ENCODE measurements at places on chromosomes 12 and 14.
A peak's percentile ranks its signal among the peaks of the same experiment; 100 is the strongest.

DNA sequence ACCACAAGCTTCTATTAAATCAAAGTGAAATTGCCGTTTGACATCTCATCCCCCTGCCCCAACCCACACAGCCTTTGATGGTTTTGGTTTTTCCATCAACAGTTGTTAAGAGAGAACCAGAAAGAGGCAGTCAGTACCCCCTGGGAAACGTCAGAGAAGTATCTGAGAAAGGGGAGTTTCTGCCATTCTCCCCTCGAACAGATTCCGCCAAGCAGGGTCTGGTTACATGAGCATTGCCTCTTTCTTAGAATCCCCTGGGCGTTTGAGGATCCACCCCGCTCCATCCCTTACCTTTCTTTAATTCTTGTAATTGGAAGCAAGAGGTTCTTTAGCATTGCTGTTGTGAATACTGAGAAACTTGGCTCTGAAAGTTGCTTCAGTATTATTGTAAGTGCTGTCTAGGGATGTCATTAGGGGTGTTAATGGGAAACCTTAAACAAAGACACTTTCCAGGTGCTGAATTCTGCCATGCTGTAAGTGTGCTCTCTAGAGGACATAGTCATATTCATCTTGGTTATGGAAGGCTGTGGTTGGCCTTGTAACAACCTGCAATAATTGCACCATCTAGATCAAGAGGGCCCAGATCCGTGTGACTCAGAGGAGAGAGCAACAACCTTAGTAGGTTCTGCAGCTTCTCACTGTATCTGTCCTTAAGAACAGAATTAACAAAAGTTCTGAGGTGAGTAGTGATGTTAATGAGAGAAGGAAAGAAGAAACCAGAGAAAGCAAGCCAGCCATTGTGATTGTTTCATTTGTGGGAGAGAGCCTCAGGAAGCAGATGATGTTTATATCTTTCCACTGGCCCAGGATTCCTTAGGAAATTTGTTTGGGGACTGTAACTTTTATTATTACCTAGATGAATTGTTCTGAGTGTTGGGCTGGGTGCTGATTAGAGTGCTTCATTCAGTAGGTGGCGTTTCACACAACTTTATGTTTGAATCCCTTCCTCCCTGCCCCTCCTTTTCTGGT, 9.0 kb downstream of the TMBIM6 start:
- no peak for DNase-seq

DNA sequence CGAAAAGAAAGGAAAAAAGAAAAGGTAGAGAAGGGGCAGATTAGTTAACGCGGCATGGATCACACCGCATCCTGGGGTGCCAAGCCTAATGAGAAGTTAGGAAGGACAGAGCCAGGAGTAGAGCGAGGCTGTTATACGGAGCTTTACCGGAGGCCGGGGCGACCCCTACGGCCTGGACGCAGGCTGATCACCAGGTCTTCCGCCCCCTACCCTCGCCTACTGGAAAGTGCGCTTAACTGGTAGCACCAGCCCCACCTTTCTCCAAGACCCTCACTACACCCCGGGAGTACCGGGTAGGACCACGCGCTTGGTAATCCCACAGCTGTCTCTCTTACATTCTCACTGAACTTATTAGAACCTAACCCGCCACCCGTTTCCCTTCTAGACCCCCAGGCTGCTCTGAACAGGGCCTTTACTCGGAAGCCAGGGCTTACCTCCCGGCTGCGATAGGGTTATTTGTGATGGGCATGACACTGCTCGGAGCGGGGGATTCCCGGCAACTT, 33.8 kb downstream of the WBP11 start:
- DNase-seq = no peak

- no peak for DNase-seq
These were observed 24.1 kb downstream of the ATP5MC2 start for GRCh38 chr12:53651737-53652136.

GRCh38 chr12:104358353-104359003, 54.9 kb downstream of the EID3 start:
- peak; percentile 52 for DNase-seq

GRCh38 chr12:95836185-95836609, 22.6 kb upstream of the SNRPF start:
- DNase-seq = no peak

- no peak for DNase-seq
These were observed 226.9 kb downstream of the LRRK2 start for GRCh38 chr12:40451661-40452060.

DNA sequence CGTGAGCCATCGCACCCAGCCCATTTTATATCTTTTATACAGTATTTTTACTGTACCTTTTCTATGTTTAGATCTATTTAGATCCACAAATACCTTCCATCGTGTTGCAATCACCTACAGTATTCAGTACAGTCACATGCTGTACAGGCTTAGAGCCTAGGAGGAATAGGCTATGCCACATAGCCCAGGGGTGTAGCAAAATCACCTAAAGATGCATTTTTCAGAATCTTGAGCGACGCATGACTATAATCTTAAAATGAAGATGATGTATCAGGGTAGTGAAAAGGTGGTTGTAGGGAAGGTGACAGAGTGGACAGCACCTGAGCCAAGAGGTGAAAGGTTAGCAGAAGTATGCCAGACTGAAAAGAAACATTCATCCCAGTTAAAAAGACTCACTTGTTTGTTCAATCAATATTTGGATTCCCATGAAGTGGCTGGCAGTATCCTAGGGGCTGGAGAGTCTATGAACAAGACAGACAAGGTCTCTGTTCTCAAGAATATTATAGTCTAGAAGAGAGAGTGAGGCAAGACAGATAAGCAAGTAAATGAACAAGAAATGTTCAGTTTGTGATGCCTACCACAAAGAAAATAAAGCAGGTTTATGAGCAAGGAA, 3.6 kb downstream of the SPRING1 start:
- no peak for DNase-seq

DNA sequence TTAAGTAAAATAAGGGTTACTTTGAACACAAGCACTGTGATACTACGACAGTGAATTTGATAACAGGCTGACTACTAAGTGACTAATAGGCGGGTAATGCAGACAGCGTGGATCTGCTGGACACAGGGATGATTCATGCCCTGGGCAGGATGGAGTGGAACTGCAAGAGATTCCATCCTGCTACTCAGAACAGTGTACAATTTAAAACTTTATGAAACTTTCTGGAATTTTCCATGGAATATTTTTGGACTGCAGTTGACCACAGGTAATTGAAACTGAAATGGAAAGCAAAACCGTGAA, 46.0 kb downstream of the YEATS4 start:
- no peak for DNase-seq

DNA sequence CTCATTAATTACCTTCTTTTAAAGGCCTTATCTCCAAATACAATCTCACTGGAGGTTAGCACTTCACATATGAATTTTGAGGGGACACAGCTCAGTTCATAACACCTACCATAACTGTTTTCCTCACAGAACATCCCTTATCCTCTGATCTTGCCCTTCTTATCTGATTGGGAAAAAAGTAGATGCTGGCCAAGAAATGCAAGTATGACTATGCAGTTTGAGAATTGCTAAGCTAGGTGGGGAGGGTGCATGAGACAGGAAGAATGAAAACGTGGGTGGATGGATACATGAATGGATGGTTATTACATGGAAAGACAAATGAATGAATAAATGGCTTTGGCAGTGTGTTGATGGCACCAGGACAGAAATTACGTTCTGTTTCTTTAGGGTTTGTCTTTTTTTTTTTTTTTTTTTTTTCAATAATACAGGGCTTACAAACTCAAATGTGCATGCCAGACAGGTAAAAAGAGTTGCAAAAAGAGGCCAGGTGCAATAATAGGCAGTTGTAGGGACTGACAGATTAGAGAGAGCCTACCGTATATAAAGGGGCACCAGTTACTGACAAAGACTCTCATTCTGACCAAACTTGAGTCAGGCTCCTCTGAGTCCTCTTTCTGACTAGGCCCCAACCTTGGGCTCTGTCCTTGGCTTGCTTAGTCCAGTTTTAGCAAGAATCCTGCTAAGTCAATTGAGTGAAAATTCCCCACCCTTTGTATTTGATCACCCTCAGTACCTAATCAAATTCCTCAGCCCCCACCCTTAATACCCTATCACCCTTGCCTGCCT, 304.9 kb downstream of the ZFP36L1 start:
- DNase-seq = no peak

DNA sequence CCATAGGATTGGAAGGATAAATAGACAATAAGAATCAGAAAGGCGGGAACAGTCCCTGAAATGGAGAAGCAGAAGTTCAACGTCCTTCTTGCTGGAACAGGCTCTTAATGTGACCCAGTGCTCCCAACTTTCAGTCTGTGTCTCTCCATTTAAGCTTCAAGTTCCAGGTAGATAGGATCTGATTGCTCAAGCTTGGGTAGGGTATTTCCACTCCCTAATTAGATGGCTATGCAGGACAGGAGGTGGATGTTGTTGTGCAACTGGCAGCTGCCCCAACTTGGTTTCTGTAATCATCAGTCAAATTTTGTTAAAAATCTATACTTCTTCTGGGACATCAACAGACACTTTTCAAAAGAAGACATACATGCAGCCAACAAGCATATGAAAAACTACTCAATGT, 266.2 kb downstream of the C12orf75 start:
- DNase-seq = no peak

- peak; percentile 30 for DNase-seq
These were observed 34.2 kb upstream of the TRIM9 start for GRCh38 chr14:51129130-51129529.

GRCh38 chr12:43976027-43976426, 140.1 kb downstream of the TMEM117 start:
- no peak for DNase-seq

DNA sequence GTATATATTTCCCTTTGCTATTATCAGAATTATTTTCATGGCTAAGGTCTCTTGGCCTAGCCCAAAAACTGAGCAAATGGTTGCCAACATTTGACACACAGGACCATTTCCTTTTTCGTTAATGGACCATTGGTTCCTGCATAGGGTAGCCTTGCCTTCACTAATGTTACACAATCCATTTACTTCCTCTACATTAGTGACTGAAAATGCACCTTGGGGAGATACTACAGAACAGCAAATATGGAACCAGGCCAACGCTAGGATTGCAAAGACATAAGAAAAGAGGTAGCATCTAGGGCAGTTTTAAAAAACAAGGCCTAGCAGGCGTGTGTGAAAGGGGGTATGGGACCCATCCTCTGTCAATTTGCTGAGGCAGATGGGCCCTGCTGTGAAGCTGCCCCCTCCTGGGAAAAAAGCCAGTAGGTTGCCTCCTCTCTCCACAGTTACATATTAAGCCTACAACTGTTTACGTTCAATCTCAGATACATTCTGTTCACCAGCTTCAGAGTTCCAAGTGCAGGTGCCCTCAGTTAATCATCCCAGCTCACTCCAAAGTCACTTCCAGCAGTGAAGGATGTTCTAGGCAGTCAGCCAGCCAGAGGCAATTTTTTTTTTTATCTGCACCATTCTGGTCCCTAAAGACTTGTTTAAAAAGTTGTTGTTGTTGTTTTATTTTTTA, 15.0 kb downstream of the AQP6 start:
- no peak for DNase-seq

DNA sequence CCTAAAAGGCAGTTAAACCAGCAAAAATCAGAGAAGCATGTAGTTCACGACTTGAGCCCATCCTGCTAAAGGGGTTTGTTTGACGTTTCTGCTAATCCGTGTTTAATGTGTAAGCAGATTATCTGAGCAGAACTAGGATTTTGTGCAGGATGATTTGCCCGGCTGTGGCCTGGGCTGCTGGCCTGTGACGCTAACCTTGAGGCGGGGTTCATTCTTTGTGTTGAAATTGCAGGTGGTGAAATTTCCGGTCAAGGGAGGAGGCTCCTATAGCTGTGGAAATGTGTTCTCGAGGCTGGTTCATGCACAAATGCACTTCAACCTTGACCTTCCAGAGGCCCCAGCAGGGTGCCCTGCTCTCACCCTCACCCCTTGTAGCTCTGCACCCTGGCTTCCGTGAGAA, 63.7 kb downstream of the SLC24A4 start:
- DNase-seq = no peak

GRCh38 chr12:123559468-123559867, 24.9 kb upstream of the TMED2 start:
- DNase-seq = no peak

DNA sequence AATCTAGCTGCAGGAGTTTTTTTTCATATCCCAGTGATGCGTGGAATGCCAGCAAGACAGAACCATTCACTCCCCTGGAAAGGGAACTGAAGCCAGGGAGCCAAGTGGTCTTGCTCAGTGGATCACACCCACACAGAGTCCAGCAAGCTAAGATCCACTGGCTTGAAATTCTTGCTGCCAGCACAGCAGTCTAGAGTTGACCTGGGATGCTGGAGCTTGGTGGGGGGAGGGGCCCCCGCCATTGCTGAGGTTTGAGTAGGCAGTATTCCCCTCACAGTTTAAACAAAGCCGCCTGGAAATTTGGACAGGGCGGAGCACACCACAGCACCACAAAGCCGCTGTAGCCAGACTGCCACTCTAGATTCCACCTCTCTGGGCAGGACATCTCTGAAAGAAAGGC, 86.9 kb upstream of the STXBP6 start:
- no peak for DNase-seq

DNA sequence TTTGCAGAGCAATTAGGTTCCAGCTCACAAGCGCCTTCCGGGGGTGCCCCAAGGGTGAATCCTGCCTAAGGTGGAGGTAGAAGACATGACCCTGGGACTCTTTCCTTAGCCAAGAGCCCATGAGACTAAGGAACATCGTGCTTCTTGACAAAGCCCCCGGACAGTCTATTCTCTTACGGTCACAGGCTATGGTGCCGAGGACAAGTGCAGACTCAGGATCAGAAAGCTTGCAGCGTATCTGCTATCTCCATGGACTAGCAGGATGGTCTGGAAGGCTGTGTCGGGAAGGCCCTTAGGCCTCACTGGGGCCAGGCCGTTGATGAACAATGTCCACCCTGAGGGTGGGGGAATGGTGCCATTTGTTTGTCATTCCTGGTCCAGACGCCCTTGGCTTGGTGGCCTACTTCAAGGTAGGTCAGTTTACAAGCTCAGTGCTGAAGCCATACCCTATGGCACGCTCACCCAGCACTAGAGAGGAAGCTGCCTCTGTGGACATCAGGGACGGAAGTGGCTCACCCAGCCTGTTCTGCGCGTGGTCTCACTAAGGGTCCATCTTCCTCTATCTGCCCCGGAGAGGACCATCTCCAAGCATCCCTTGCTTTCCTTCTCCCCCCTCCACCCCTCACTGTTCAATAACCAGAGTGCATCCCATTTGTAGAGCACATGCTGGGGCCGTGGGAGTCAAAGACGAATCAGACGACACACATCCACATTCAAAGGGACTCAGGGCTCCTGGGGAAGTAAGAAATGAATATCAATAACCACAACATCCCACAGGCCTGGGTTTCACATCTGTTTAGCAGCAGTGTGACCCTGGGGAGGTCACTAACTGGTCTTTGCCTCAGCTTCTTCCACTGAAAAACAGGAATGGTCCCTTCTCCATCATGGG, 45.0 kb upstream of the IQSEC3 start:
- DNase-seq = no peak

Data from HAP-1 (cell line).